ENCODE measurements at places on chromosomes 11 and 22. TPM values are rescaled to one million over a fixed set of nuclear protein-coding genes. Genes with fewer than 3 reads are reported as not detected.

The DEFB131B gene
- total RNA-seq = not detected

The FJX1 gene
- 2.1 TPM for total RNA-seq

The MN1 gene
- 31.6 TPM for total RNA-seq

The SLC37A2 gene
- total RNA-seq = 12.9 TPM

The CFAP300 gene
- total RNA-seq = 1.7 TPM

The CCDC188 gene
- total RNA-seq = 1.4 TPM

The PATZ1 gene
- 12.9 TPM for total RNA-seq

The DEPDC5 gene
- 15.8 TPM for total RNA-seq

The FIBIN gene
- 151 TPM for total RNA-seq

- H3K4me1 ChIP-seq = peaks cover 81% of the 10 kb centered on the region
- DNase-seq = no peak
- H3K4me3 ChIP-seq = no peak overlapping the region
- no peaks in the 10 kb centered on the region for H3K36me3 ChIP-seq
- peak overlapping the region; percentile 87 for H3K27ac ChIP-seq
Measured at GRCh38 chr22:42990131-42990838, 24.7 kb downstream of the PACSIN2 start.

GRCh38 chr11:111777094-111778046 is 11.2 kb upstream of the PPP2R1B start:
- peaks cover 4% of the 10 kb centered on the region for H3K36me3 ChIP-seq
- no peaks in the 10 kb centered on the region for H3K27me3 ChIP-seq
- DNase-seq = no peak
- H3K4me1 ChIP-seq = peaks cover 8% of the 10 kb centered on the region

DNA sequence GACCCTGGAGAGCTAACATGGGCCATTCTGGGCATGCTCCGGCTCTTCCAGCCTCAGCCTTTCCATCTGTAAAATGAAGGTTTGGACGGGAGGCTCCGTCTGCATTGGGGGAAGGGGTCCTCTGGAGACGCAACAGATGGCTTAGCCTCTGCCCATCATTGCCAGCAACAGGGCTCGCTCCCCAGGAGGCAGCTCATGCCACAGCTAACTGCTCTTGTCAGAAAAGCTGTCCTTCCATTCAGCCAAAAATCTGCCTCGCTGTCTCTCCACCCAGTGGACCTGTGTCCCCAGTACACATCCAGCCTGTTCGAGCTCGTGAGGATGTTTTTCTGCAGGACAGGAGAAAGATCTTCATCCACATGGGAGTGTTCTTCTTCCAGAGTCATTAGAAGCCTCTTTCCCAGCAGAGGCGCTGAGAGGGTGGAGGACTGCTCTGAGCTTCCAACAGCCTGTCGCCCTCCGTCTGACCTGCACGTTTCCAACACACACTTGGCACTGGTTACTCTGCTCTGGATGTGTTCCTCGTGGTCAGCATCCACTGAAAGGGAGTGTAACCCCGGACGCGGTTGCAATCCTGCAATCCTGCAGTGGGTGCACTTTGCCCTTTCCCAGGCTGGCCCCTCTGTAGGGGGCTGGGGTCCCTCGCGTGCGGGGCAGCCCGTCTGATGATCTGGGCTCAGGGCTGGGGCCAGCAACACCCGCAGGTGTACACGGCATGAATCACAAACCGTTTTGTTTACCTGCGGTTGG is 1340.9 kb downstream of the TBC1D22A start:
- no peaks in the 10 kb centered on the region for H3K36me3 ChIP-seq
- no peaks in the 10 kb centered on the region for H3K27me3 ChIP-seq
- DNase-seq = peak; percentile 64
- H3K27ac ChIP-seq = no peak overlapping the region

DNA sequence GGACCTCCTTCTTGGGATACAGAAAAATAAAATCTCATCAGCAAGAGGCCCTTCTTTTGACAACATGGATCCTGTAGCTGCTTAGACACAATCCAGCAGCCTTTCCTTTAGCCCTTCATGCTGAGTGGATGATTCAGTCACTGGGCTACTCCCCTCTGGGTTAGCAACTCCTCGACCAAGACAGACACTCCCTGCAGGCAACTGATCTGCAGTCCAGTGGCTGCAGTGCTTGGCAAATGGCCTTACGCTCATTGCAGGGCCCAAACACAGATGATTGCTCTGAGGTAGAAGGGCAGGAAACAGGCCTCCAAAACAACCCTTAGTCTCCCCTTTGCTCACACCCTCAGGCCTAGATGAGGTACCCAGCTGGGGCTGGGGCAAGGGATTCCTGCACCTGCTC is 73.2 kb upstream of the OPCML start:
- no peak overlapping the region for H3K4me3 ChIP-seq
- no peaks in the 10 kb centered on the region for H3K4me1 ChIP-seq
- DNase-seq = peak; percentile 70
- H3K36me3 ChIP-seq = no peaks in the 10 kb centered on the region
- H3K27ac ChIP-seq = no peak overlapping the region
- H3K27me3 ChIP-seq = peaks cover 12% of the 10 kb centered on the region

- H3K36me3 ChIP-seq = peaks cover 30% of the 10 kb centered on the region
- H3K4me3 ChIP-seq = peak overlapping the region; percentile 92
- peaks cover 61% of the 10 kb centered on the region for H3K4me1 ChIP-seq
- DNase-seq = peak; percentile 12
- no peaks in the 10 kb centered on the region for H3K27me3 ChIP-seq
Measured at GRCh38 chr11:6607190-6607795, 3.7 kb downstream of the ILK start.

DNA sequence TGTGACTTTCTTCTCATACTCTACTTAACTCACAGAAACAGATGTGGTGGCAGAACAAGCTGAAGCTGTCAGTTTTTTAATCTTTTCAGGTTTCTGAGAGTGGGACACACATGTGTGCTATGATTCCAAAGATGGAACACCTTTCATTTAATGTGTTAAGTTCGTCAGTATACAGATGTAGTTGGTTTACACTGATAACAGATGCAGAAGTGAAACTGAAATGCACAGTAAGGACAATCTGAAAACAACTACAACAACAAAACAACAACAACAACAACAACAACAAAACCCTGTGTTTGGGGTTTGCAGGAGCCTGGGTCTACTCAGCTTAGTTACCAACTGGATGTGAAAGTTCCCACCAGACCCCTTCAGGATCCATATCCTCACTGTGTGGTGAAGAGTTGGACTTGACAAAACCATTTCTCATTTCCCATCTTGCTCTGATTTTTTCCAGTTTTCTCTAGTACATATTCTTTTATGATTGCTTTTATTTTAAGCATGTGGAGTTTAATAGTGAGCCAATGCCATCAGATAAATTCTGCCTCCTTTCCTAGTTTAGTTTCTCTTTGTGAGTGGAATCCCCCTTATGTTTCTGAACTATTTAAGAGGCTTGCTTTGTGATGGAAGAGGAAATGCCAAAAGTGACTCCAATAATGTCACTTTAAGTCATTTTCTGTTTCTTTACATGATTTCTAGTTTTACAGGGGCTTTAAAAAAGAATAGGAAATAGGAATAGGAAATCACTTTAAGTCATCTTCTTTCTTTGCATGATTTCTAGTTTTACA is 47.8 kb downstream of the ARHGAP42 start:
- no peak overlapping the region for H3K27ac ChIP-seq
- no peak overlapping the region for H3K4me3 ChIP-seq

- no peaks in the 10 kb centered on the region for H3K4me1 ChIP-seq
- H3K27ac ChIP-seq = no peak overlapping the region
- DNase-seq = no peak
- H3K4me3 ChIP-seq = no peak overlapping the region
- peaks cover 85% of the 10 kb centered on the region for H3K27me3 ChIP-seq
- no peaks in the 10 kb centered on the region for H3K36me3 ChIP-seq
Measured at GRCh38 chr22:37442537-37442936, 15.3 kb upstream of the ELFN2 start.

DNA sequence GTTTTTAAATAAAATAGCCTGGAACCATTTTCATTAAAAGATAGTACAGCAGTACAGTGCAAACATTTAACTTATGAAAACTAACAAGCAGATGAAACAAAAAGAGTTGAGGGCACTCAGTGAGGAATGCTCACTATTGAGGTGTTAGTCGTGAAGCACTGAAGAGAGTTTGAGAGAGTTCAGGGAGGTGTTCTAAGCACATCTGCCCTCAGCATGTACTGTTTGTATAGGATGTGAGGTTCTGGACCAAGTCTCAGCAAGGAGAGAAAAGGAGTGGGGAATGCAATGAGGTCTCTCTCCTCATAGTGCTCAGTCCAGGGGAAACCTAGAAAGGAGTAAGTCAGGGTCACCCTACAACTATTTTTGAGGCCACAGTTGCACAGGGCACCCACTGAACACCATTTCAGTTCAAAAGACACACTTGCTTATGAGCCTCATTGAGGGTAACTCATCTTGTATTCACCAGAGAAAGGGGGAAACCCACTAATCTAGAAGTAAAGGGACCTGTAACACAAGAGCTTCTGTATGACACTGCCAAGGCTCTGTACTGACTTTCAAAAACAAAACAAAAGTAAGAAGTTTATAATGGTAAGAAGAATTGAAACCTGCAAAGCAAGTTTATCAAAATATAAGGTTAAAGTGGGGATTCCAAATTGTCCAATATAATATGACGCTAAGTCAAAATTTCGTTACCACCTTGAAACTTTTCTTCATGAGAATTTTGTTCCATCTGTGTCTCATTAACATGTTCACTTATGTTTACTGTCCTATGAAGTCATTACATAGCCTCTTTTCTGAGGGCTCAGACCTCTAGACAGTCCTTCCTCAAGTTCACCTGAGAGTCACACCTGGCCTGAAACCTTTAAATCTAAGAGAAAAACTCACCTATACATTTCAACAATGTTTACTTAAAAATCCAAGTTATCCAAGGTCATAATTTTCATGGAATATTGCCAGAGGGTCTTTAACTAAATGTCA is 275.3 kb downstream of the ETS1 start:
- peak; percentile 42 for DNase-seq
- no peaks in the 10 kb centered on the region for H3K27me3 ChIP-seq
- H3K36me3 ChIP-seq = no peaks in the 10 kb centered on the region
- H3K4me1 ChIP-seq = no peaks in the 10 kb centered on the region

GRCh38 chr11:78737301-78737700 is 162.6 kb upstream of the NARS2 start:
- H3K27me3 ChIP-seq = no peaks in the 10 kb centered on the region
- no peak overlapping the region for H3K4me3 ChIP-seq
- no peak for DNase-seq
- no peak overlapping the region for H3K27ac ChIP-seq
- no peaks in the 10 kb centered on the region for H3K36me3 ChIP-seq
- peaks cover 2% of the 10 kb centered on the region for H3K4me1 ChIP-seq

DNA sequence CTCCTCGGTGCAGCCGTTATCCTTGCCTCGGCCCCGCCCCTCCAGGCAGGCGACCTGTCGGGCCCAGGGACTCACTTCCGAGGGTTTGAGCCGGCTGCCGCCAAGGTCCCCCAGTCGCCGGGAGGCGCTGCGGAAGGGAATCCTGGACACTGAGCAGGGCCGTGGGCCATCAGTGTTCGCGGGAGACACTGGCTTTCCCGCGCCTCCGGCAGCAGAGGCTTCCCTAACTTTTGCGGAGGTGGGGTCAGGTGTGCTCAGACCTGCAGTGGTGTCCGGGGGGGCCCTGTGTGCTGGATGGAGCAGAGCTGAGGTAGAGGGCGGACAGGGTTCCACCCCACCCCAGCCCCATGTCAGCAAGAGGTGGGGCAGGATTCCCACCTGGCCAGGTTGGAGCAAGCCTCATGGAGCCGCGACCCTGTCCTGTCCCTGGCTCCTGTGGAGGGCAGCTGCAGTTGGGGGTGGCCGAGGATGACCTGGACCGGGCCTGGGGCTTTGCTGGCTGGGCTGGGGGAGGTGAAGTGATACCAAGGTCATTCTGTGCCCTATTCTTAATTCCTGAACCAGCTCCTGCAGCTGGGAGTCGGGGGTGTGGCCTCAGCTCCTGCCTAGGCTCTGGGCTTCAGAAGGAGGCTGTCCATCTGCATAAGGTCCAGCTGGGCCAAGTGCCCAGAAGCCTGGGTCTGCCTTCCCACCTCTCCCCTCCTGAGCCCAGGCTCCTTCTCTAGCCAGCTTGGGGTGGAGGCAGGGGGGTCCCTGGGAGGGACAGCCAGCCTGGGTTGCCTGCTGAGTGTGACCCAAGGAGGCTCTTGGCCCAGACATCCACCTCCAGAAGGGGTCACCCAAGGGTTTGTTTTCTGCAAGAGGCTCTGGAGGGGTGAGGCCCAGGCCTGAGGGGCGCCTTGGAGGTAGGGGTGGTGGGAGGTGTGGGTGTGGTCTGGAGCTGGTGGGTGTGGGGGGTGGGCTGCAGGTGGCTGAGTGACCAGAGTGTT is 8.4 kb downstream of the TSPAN4 start:
- H3K27me3 ChIP-seq = no peaks in the 10 kb centered on the region
- no peak overlapping the region for H3K27ac ChIP-seq
- peaks cover 54% of the 10 kb centered on the region for H3K36me3 ChIP-seq
- no peak for DNase-seq

DNA sequence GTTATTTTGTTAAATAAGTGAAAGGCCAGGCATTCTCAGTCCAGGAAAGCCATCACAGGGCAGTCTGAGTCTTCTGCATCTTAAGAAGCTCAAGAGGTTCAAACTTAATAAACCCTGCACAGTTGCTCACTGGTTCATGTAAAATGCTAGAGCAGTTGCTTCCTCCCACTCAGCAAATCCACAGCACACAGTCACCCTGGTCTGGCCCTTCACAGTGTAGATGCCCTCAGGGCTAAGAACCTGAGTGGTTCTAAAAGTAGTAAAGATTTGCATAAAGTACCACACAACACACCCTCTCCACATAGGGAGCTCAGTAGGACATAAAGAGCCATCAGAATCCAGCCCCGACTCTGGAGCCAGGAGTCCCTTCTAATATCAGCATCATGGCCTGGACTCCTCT is 58.7 kb downstream of the ZNF280B start:
- no peak overlapping the region for H3K27ac ChIP-seq
- no peak overlapping the region for H3K4me3 ChIP-seq

DNA sequence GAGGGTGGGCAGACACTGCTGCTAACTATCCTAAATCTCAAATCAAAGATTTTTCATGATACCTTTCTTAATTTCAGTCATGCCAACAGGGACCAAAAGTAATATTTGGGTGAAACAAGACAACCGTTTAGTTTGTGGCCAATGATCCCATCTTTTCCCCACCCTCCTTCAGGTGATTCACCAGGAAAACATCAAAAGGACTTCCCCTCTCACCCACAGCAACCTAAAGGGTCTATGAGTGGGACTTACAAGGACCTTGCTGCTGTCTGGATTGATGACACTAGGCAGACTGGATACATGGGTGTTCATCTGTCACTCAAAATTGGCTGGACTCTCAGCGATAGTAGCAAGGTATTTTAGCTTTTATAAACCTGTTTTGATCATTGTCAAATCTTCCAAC is 62.0 kb upstream of the ZC3H12C start:
- DNase-seq = no peak
- H3K27me3 ChIP-seq = no peaks in the 10 kb centered on the region
- H3K27ac ChIP-seq = no peak overlapping the region
- H3K36me3 ChIP-seq = no peaks in the 10 kb centered on the region
- H3K4me3 ChIP-seq = no peak overlapping the region

Measured in esophagus muscularis mucosa (tissue), 4 donors.